Anterior cingulate cortex (tissue), 58 donors: ENCODE measurements at places on chromosomes 6 and 20.

DNA sequence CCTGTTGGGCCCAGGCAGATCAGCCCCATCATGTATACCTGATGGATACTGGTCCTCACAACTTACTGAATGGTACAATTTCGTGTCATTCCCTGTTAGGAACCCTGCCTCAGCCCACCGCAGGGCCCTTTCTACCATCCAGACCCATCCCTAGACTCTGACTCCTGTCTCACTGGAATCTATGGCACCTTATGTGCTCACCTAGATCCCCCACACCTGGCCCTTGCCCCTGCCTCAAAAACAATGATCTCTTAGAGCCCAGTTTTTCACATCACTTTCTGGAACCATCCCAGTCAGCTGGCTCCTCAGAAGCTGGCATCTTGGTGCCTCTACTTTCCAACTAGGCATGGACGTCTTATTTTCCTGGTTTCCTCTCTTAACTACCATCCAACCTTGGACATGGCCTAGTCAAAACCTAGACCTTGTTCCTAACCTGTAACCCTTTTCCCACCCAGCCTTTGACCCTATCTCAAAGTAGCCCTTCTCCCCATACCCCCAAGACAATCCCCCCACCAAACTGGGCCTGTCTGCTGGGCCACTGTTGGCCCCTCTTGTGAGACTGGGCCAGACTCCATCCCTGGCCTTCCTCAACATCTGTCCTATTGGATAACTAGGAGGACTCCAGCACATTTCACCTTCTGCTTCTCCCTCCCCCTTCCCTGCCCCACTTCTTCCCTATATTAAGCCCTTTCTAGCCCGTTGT is 981 bp downstream of the HM13 start:
- no peak for DNase-seq

GRCh38 chr20:50930139-50930975 is 880 bp downstream of the ADNP start:
- DNase-seq: no peak

GRCh38 chr6:22041797-22042480 is 254.9 kb downstream of the PRL start:
- DNase-seq: no peak

- DNase-seq: no peak
These were observed 75.8 kb upstream of the RIN2 start for GRCh38 chr20:19682249-19682648.
